Activated B cell treated with CpG ODN at 0.5 μM for 24 hours (primary cell): ENCODE measurements at places on chromosomes 2 and 18. TPM values are rescaled to one million over a fixed set of nuclear protein-coding genes. Genes with fewer than 3 reads are reported as not detected.

GALR1 gene
- not detected in 2 replicates for total RNA-seq

DNA sequence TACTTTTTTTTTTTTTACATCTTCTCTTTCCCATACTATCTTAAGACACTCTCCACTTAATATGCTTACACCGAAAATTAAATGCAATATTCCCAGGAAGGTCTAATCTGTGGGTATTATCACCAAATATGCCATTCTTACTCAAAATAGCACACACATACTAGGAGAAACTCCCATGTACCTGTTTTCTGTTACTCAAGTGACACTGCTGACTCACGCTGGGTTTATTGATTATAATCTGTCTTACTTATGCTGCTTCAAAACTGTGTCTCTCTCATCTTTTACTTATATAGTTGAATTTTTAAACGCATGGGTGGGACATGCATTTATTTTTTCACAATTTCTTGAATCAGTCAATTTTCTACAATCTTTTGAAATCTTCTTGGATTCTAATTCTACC lies 29.9 kb downstream of the MRPL19 start:
- no peak for DNase-seq

DNA sequence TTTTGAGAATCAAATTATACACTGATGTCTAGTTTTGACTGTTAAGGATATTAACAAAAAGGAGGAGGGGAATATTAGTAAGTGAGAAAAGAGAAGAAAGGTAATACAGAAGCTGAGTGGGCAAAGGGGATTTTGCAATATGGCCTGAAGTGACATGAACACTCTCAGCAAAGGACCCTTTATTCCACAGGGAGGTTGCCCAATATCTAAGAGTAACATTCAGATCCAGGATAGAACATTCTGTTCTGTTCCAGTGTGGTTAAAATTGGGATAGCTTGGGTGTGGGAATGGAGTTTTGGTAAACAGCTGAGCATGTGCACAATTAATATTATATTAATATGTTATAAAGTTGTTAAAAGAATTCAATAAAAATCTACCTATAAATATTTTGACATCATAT lies 120.1 kb downstream of the ZNF385B start:
- DNase-seq = no peak

INHBB gene
- not detected in 2 replicates for total RNA-seq

CEBPZOS gene
- 29.2 and 35.5 TPM in 2 replicates for total RNA-seq

LCT gene
- not detected in 2 replicates for total RNA-seq

MBD5 gene
- total RNA-seq = 48.5 and 55.7 TPM in 2 replicates

DCDC2C gene
- total RNA-seq = not detected in 2 replicates

DNA sequence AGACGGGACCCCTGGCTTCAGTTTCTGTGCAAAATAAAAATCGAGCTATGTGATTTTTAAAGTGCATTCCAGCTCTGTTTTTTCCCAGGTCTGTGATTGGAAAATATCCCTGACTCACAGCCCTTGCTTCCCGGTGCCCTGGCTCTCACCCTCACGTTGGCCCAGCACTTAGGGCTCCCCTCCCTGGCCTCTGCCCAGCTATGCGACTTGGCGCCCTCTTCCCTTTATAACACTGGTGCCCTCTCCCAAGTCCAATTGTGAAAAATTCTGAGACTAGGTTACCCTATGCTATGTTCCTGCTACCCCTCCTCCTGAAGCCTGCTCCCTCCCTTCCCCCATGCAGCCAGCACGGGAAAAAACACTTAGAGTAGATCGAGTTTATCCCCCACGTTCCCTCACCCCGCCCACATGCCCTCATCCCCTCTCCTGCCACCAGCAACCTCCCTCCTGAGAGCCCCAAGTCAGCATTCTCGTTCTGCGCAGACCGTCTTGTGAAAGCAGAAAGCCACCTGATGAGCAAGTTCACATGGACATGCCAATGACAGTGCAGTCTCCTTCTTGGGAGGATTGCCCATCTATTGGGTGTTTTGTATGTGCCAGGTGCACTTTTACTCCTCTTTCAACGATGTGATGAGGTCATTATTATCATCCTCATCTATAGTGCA lies 228.8 kb downstream of the VAPA start:
- DNase-seq = no peak

SLC8A1 gene
- total RNA-seq = 0.04 TPM in 1 of 2 replicates, not detected in the other

NFU1 gene
- total RNA-seq = 24.3 and 31.1 TPM in 2 replicates

DNA sequence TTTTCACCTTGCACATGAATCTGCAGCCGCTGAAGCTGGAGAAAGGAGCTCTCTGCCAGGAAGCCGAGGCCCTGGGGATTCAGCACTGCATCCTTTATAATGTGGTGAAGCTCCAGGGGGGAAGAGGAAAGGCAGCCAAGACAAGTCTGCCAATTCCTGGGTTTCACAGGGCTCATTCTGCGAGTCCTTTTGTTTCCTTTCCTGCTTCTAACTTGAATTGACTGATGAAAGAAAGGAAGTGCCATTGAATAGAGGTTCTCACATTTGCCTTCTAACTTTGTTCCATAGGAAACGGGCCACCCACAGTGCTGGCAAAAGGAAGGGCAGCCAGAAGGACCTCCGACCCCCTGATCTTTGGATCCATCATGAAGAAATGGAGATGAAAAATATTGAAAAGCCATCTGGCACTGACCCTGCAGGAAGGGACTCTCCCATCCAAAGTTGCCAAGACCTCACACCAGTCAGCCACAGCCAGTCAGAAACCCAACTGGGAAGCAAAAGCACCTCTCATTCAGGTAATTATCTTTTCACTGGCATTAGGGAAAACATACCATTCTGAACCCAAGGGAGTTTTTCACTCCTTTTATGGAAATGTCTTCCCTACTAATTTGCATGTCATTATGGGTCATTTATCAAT lies 765.4 kb downstream of the MBD2 start:
- DNase-seq = no peak

DNA sequence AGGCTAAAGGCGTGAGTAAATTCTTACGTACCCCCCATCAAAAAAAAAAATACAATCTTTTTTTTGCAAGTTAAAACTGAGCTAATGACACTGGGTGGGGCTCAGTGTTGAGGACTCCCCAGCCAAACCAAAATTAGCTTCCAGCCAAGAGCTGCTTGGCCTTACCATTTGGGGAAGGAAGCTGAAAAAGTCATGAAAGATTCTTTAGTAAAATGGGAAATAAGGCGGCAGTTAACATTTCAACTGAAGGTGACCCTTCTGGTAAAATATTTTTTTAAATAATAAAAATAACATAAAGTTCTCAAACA lies 16.4 kb downstream of the SMAD7 start:
- no peak for DNase-seq

GRCh38 chr2:219171231-219171651 lies 1.4 kb upstream of the SLC23A3 start:
- no peak for DNase-seq

DNA sequence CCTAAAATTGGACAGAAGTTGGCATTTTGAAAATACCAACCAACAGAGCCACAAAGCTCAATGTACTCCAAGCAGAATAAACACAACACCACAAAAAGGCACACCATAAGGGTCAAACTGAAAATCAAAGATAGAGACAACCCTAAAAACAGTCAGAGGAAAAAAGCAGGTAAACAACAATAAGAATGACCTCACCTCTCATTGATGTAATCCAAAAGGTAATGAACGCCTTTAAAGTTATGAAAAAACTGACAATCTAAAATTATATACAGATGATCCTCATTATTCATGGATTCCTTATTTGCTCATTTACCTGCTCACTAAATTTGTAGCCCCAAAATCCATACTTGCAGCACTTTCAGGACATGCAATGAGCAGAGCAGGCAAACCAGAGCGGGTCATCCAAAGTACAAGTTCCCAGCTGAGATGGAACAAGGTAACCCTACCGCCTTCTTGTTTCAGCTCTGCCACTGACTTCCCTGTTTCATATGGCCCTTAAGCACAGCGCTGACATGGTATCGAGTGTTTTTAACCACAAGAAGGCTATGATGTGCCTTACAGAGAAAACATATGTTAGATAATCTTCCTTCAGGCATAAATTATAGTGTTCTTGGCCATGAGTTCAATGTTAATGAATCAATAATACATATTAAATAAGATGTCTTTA lies 17.0 kb downstream of the RTN4 start:
- no peak for DNase-seq
